Left colon (tissue), 2 donors: ENCODE measurements at places on chromosomes 2 and 18. TPM values are rescaled to one million over a fixed set of nuclear protein-coding genes. Genes with fewer than 3 reads are reported as not detected.

NPHP1 gene
- 1.3 TPM for total RNA-seq

RND3 gene
- 77.8 TPM for total RNA-seq

ZDBF2 gene
- 3.2 TPM for total RNA-seq

GDF7 gene
- 0.25 TPM for total RNA-seq

DNA sequence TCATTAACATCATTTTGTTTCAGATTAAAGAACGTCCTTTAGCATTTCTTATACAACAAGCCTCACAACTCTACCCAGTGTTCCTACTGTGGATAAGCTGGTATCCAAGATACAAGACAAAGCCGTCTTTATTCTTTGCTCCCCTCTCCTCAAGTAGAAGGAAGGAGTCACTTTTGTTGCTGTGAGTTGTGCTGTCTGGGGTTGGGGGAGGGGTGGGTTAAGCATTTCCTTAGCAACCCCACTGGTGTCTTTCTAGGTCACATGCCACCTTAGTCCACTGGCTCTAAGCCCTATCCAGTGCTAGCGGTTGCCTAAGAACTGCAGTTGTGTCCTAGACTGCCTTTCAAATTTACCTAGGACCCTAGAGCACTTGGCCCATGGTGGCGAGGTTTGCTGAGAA, 155.6 kb upstream of the PIEZO2 start:
- no peak for DNase-seq

- DNase-seq, result no peak
Measured at GRCh38 chr2:24883946-24884345, 36.1 kb downstream of the ADCY3 start.

DNA sequence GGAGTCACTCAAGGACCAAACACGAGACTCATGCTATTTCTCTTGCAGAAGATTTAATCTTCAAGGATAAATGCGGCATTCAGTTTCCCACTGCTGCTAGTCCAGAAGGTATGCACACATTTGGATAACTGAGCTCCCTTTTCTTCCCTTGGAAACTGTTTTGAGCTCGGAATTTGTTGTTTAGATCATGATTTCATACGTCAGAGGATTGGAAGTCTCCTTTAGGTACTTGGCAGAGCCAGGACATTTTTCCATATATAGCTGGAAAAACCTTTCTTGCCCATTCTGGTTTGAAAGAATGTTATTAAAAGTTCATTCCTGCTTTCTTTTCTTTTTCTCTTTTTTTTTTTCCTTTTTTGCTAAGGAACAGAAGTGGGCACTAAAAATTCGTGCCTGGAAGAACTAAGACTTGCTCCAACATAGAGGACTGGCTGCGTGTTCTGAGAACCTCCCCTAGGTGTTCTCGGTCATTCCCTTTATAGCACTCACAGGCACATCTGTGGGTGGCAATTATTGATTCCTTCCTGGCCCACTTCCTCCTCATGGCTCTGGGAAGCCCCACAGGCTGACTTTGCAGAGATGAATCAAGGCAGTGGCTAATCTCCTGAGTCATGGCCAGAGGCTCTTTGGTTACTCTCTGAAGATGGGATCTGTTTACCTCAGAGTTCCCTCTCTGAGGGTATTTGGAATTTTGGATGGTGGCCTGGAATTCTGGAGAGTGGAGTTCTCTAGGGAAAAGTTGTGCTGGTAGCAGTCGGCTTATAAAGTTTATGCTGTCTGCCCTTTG, 104.8 kb downstream of the PLCL1 start:
- no peak for DNase-seq

- no peak for DNase-seq
Measured at GRCh38 chr2:158290225-158290624, 166.3 kb downstream of the CCDC148 start.

DNA sequence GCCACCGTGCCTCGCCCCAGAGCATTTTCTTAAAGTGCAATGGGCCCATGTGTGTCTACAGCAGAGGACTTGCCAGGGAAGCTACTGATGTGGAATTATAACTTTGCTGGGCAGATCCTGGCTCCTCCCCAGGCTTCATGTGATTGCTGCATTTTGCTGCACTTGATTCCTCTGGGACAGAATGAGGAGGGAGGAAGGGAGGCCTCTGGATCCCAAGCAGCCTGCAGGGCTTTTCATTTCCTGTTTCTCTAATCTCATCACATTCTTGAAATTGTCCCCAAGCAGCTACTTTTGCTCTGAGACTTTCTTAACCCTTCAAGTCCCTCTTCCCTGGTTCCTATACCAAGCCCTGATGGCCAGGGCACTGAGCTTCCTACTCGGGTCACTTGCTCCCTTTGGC, 134.4 kb upstream of the SEC11C start:
- DNase-seq, result no peak

DNA sequence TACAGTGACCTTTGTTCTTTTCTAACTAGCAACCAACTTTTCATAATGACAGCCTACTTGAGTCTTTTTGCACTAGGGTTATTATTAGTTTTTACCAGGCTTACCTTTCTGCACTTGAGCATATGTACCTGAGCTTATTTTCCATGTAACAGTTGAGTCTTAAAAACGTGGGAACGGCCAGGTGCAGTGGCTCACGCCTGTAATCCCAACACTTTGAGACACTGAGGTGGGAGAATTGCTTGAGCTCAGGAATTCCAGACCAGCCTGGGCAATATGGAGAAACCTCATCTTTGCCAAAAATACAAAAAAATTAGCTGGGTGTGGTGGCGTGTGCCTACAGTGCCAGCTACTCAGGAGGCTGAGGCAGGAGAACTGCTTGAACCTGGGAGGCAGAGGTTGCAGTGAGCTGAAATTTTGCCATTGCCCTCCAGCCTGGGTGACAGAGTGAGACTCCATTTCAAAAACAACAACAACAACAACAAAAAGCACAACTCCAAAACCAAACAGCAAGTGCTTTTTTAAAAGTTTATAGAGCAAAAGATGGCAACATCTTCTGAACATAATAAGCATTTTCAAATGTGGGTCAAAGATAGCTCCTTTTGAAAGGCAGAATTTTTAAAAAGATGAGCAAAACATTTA, 57.1 kb upstream of the CD28 start:
- DNase-seq, result no peak

DNA sequence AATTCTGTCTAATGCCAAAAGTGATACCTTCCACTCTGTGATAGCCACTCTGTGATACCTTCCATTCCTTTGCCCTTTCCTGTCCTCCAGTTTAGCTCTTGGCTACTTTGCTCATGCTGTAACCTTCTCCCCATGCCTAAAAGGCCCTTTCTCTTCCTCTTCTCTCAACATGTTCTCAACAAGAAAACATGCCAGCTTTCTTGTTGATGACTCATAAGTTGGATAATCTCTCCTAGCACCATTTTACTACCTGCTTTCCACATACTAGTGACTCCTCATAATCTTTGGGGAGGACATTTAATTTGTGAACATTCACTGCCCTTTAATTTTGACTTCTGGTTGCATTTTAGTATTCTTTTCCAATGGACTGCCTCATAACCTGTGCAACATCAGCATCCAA, 55.9 kb upstream of the NT5C1B start:
- no peak for DNase-seq
